Activated naive CD8-positive, alpha-beta T cell treated with anti-CD3 and anti-CD28 coated beads, Interleukin-2, amount 50 U/mL, for 24 hours (primary cell): ENCODE measurements at places on chromosomes 5 and 9.

DNA sequence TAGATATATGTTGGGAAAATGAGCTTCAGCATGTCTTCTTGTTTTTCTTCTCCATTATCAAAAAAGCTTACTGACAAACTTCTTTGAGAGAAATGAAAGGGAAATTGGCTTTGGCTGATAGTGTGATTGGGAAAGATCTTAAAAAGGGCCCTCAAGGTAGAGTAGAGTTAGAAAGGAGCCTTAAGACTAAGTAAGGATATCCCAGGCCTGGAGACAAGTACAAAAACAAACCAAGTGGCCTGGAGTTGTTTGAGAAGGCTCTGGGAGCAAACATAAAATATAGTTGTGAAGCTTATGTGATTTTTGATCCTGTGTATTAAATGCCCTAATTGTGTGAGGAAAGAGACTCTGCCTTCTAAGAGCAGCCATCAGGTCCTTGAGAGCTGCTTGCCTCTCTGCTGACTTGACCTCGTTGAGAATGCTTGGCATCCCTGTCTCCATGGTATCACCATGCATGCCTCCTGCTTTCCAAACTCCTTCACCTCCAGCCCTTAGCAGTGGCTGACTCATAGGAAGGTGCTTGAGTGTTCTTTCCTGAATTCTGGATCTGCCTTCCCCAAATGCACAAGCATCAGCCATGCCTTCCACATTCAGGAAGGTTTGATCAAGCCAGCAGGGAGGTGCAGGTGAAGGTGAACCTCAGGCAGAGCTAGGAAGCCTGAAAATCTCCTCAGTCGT, 78.9 kb downstream of the SMARCA2 start:
- DNase-seq, result no peak

GRCh38 chr5:154058055-154059038, 19.6 kb downstream of the MFAP3 start:
- DNase-seq, result no peak

DNA sequence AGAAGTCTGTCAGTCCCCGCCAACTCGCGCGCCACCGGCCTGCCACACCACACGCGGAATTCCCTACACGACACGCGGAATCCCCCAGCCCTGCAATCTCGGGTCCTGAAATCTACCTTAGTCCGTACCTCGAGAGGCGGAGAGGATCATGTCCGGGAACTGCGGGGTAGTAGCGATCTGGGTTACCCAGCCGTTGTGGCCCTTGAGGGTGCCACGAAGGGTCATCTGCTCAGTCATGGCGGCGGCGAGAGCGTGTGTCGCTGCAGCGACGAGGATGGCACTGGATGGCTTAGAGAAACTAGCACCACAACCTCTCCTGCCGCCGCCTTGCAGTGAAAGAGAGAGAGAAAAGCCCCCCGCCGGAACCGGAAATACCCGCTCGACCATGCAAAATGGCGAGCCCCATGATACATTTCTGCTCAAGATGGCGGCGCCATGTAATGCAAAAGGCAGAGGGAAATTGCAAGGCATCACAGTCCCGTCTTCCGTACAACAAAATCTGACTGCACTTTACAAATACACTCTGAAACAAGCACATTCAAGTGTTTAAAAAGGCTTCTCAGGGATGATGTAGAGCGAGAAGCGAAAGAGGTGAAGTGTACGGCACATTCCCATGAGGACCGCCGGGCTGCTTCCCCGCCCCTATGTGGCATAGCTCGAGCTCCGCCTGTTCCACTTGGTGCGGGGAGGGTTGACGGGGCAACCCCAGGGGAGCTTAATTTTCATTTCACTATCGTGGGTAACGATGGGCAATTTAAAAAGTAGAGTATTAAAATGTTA, at the start of gene RACK1:
Gene RACK1, minus strand, starts transcription at position 343 of the 780 bp plus-strand sequence. Its CDS starts 106 bp downstream, at position 237.
- peak; percentile 88 for DNase-seq

DNA sequence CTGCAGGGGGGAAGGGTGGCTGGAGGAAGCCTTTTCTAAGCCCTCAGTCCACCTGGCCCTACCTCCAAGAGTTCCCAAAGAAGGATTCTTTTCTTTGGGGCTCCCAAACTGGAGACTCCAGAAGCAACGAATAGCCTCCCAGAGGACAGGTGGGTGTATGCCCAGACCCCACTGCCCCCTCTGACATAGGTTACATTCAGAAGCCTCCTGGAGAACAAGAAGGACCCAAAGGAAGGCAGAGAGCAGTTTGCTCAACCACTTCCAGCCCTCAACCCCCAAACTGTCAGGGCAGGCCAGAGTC, 10.3 kb downstream of the HK3 start:
- no peak for DNase-seq

GRCh38 chr9:13967011-13967410, 346.9 kb downstream of the NFIB start:
- DNase-seq, result no peak

GRCh38 chr5:91146905-91147600, 236.1 kb downstream of the ARRDC3 start:
- DNase-seq, result no peak

DNA sequence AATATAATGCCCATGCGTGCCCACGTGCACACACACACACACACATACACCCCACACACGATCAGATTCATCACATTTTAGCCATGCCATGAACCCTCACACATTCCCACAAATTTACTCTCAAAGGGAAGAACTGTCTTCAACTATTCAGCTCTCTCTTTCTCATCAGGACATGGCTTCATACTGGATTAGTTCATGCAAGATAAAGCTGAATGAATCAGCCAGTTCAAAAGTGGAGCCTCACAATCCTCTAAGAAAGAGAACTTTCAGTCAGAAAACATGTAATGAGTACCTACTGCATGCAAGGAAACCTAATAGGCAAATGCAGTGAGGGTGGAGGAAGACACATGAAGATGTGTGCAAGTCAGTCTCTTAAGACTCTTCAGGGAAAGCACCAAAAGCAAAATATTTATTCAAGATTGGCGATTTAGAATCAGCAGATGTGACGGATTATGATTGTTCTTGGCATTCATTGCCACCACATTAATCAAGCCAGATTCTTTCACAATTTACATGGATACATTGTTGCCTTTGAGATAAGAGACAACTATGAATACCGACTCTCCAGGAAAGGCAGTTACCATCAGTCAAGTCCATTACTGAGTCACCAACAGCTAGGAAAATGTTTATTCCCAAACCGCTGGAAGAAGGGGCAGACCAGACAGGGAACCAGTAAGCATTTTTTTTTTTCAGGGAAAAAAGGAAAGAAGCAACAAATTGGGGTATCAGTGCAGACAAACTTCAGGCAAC, 30.3 kb upstream of the PUM3 start:
- DNase-seq, result no peak

GRCh38 chr9:81915801-81916505, 12.3 kb upstream of the SPATA31D4 start:
- DNase-seq, result no peak

DNA sequence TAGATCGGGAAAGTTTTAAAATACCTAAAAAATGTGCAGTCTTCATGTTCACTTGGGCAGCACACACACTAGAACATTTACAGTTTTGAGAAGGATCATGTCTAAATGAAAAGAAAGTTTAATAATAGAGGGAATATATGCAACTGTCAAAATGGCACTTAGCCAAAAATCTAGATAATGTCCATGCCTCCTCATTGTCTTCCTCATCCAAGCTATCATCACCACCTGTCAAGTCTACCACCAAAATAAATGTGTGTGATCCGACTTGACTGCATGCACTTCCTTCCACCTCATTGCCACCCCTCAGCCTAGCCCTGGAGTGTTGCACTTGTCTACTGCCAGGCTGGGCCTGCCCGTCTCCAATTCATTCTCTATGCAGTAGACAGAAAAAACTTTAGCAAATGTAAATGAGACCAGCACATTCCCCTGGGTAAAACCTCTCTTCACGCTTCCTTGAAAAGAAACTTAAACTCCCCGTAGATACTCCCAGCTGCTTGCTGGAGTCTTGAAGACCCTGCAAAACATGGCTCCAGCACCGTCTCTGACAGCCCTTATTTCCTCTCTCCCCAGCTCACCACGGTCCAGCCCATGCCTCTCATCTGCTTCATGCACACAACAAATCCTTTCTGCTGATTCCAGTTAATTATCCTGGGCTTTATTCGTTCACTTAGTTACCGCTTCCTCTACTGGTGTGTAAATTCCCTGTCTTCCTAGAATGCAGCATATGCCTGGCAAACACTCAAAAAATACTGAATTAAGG, 66.9 kb downstream of the FANCC start:
- DNase-seq, result no peak

DNA sequence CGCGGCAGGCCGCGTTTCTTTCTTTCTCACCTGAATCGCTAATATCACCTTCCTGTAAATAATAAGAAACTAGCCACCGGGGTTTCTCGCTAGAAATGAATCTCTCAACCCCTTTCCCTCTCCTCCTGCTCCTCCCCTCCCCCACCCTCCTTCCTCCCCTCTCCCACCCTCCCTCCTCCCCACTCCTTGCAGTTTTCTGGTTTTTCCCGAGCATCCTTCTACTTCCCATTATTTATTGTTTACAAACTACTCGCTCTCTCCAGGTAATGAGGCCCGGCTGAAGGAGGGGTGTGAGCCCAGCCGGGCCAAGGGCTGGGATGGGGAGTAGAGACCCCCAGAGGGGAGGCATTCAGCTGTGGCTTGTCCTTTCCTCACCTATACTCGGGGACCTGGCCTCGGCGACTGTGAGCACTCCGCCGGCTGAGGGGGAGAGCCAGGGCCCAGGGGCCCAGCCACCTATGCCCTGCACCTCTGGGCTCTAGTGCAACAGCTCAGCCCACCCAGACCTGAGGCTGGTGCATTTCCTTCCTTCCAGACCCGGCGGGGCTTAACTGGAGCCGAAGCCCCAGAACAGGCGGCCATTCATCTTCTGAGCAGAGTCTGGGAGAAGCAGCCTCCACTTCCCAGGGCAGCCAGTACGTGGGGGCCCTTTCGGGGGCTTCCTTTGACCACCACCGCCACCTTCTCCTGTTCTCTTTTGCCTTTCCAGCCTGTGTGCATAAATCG, 2.1 kb upstream of the IRX4 start:
- no peak for DNase-seq

- DNase-seq, result no peak
Observed at GRCh38 chr5:38420246-38420645, 136.2 kb downstream of the LIFR start.

- peak; percentile 80 for DNase-seq
Observed at GRCh38 chr5:142095035-142095434, 13.5 kb upstream of the NDFIP1 start.

- DNase-seq, result no peak
Observed at GRCh38 chr9:120524863-120525262, 55.1 kb downstream of the CDK5RAP2 start.

DNA sequence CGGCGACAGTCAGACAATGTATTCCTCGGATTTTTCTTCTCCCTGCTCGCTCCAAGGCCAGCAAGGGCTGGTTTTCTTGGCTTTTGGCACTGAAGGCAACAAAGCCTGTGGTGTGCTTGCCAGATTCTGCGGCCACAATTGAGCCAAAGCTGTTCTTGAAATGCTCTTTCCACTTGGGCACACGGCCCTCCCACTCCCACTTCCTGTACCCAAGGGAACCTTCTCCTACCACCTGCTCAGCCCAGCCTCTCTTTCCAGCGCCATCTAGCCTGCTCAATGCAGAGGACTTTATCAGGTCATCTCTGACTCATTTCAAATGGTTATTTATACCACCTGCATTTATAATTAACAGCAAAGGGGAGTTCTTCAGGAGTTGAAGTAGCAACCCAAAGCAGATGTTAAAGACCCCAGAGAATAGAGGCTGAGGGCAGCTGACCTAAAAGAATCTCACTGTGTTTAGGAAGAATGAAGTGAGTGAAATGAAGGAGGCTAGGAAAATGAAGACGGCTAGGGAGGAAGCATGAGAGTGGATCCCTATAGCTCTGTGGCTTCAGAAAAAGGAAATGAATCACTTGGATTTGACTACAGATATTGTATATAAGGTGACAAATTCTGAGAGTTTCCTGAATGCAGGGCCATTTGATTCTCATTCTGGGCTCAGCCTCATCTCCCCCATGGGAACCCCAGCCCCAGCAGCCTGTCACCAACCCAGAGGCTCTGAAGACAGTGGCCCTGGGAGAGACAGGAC, 439.0 kb downstream of the ENC1 start:
- DNase-seq, result no peak

DNA sequence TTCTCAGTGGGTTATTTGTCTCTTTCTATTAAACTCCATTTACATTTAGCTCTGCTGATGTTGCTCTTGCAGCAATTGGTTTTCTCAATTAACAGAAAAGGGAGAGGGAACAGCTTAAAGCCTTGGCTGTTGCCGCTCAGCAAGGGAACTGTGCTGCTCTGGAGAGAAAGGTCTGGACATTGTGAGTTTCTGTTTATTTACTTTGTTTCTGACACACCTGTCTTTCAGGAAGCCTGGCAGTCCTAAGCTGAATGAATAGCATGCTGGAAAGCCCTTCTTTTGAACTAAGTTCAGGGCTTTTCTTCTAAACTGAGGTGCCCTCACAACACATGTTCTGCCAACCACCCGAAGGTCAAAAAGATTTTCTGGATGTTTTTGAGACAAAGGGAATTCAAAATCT, 491.9 kb downstream of the PDE4D start:
- no peak for DNase-seq

DNA sequence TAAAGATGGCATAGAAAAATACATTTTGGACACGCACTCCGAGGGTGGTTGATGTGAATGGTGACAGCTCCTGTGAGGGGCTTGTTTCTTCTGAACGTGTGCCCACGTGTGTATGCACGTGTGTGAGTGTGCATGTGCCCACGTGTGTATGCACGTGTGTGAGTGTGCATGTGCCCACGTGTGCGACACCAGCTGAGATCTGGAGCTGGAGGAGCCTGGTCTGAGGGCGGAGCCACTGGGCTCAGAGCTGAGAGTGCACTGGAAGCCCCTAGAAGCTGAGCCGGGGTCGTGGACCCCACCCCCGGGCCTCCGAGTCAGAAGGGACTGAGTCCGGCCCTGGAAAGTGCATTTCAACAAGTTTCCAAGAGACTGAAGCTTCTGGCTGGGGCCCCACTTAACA, 282.5 kb upstream of the IRX4 start:
- no peak for DNase-seq

DNA sequence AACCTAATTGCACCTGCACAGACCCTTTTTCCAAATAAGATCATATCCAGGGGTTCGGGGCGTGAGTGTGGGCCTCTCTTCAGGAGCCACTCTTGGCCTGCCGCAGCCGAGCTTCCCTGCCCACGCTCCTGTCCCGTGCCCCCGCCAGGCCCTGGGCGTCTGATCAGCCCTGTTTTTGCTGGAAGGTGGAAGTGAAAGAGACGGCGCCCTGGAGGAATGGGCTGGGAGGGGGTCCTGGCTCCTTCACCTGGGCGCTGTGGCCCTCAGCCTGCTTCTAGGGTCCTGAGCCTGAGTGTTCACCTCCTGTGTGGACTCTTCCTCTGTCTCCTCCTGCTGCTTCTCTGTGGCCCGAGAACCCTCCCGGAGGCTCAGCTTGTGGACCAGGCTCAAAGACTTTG, 11.2 kb upstream of the COL5A1 start:
- DNase-seq, result no peak

GRCh38 chr5:10904862-10905432, 143.9 kb upstream of the DAP start:
- no peak for DNase-seq

GRCh38 chr5:72101828-72102227, 5.4 kb upstream of the MAP1B start:
- DNase-seq, result no peak

- no peak for DNase-seq
Observed at GRCh38 chr5:167678481-167678880, 613.0 kb upstream of the WWC1 start.

- no peak for DNase-seq
Observed at GRCh38 chr9:110541950-110542349, 37.6 kb downstream of the SVEP1 start.
